ENCODE measurements at places on chromosomes 3 and 15.

DNA sequence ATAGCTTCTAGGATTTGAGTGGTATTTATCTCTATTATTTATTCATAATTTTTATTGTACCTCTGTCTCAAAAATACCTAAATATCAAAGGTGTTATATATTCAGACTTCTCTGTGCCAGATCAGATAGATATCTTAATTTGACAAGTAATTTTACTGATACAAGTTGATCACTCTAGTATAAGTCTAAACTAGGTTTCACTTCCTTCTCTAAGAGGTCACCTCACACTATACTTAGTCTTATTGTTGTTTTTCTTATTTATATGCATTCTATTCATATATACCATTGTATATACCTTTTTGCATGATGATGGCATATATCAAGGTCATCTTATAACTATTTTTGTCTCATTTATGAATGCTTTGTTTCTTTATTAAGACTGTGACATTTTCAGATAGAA is 26.4 kb upstream of the HGD start:
- DNase-seq, result no peak

- DNase-seq, result no peak
Measured at GRCh38 chr3:46887980-46888494, 10.5 kb downstream of the PTH1R start.

GRCh38 chr3:75180235-75180944 is 483.7 kb upstream of the FRG2C start:
- DNase-seq, result no peak

GRCh38 chr3:132256989-132257388 is 60.2 kb upstream of the ACP3 start:
- DNase-seq, result no peak

GRCh38 chr3:122977746-122978466 is 49.7 kb downstream of the SEMA5B start:
- DNase-seq, result no peak

DNA sequence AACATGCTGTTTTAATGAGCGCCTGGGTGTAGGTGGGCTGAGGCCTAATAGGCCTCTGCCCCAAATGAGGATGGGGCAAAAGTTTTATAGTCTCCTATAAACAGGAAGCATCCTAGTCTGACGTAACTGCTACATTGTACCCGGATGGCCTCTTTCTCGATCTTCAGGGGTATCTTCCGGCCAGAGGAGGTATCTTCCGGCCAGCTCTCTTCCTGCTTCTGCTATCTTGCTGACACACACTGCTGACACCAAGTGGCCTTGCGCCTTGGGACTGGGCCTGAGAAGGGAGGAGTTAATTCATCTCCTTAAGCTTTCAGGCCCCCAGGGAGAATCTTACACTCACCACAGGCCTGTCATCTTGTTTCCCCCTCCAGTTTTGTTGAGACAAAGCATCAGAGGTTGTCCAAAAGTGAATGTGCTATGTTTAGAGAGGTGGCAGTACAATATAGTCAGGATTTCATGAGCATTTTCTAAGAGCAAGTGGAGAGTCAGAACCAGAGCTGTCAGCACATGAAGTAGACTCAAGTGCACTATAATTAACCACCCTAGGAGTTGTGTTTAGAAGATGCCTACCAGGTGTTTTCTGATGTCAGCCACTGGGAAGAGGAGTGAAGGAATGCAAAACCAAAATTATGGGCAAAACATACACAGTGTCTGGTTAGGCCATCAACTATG is 15.6 kb upstream of the IGSF10 start:
- no peak for DNase-seq

Measured in stimulated activated CD4-positive, alpha-beta T cell treated with anti-CD3 and anti-CD28 coated beads, TNF-alpha, amount 100 ng/mL, for 1 hour (primary cell).